ENCODE measurements at places on chromosomes 3 and 15. TPM values are rescaled to one million over a fixed set of nuclear protein-coding genes. Genes with fewer than 3 reads are reported as not detected.
A peak's percentile ranks its signal among the peaks of the same experiment; 100 is the strongest.

CALML4 gene
- total RNA-seq = 45.8 TPM

TRIM42 gene
- total RNA-seq = not detected

GUCA1C gene
- total RNA-seq = not detected

TMEM115 gene
- total RNA-seq = 85.6 TPM

REC114 gene
- not detected for total RNA-seq

AAGAB gene
- 21.3 TPM for total RNA-seq

PAK2 gene
- 51.1 TPM for total RNA-seq

ADGRG7 gene
- total RNA-seq = not detected

SGO1 gene
- 0.34 TPM for total RNA-seq

C15orf40 gene
- 9.4 TPM for total RNA-seq

PAK6 gene
- total RNA-seq = not detected

SYNPR gene
- total RNA-seq = 0.58 TPM

SPINK8 gene
- total RNA-seq = not detected

WNT5A gene
- 14.5 TPM for total RNA-seq

DGKG gene
- 75.0 TPM for total RNA-seq

ISLR2 gene
- 4.9 TPM for total RNA-seq

BOC gene
- 119 TPM for total RNA-seq

GRCh38 chr3:20846832-20847231 lies 660.8 kb upstream of the SGO1 start:
- DNase-seq = no peak

DNA sequence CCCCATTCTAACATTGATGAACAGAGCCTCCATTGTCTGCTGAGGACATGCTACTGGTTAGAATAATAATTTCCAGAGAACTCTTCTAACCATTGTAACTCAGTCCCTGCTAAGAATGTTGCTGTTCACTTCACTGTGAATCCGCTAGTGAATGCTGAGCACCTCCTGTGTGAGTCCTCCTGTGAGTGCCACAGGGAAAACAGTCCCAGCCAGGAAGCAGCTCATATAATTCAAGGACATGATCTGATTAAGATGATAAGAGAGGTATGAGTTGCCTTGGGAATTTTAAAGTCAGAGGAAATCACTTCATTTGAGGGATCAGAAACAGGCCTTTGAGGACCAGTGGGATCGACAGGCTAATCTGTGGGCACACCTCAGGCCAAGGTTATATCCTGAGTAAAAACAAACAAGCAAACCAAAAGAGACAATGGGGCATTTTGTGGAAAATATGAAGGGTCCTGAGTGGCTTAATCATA lies 33.9 kb upstream of the GPR160 start:
- no peak for DNase-seq

DNA sequence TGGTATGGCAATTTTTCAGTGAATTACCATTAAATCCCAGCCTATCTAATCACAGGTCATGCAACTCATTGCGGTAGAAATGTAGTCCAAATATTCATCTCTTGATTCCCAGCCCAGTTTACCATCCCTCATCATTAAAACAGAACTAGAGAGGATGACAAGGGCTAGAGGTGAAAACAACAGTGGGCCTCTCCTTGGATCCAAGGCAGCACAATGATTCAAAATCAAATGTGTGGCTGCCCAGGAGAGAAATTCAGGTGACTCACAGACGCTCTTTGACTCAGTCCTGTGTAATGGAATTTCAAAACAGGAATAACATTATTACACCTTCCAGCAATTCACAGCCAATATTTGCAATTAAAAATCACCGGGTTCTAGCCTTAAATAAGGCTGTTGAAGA lies 246.5 kb downstream of the TBL1XR1 start:
- DNase-seq = no peak

DNA sequence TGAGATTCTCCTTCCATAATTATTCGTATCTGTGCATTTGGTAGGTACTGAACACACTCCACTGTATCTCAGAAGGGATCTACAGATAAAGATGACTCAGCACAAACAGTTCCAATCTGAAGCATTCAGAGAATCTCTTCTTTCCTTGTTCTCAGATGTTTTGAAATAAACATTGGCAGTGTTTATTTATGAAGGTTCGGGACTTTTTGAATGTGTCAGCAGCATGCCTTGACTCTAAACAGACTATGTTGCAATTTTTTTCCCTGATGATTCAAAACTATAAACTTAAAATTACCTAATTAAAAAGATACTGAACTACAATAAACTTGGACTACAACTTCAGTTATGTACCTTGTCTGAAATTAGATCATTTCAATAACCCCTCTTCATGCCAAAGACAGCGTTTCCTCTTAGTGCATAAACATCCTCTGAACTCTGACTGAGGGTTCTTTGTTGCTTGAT lies 612.9 kb upstream of the TBL1XR1 start:
- DNase-seq = no peak

DNA sequence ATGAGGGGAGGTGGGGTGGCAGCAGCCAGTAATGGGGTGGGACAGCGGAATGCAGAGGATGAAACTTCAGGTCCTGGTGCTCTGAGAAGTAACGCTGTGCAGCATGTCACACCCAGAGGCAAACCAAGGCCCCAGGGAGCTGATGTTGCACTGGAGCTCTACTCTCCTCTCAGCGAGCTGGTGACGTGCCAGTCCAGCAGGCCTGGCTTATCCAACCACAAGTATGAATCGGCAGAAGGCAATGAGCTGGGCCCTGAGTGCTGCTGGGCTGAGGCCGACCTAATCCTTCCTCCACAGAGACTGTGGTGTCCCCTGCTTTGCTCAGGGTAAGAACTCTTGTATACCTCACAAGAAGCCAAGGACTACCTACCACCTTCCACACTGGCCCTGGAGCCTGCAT lies 30.5 kb downstream of the CD86 start:
- no peak for DNase-seq

DNA sequence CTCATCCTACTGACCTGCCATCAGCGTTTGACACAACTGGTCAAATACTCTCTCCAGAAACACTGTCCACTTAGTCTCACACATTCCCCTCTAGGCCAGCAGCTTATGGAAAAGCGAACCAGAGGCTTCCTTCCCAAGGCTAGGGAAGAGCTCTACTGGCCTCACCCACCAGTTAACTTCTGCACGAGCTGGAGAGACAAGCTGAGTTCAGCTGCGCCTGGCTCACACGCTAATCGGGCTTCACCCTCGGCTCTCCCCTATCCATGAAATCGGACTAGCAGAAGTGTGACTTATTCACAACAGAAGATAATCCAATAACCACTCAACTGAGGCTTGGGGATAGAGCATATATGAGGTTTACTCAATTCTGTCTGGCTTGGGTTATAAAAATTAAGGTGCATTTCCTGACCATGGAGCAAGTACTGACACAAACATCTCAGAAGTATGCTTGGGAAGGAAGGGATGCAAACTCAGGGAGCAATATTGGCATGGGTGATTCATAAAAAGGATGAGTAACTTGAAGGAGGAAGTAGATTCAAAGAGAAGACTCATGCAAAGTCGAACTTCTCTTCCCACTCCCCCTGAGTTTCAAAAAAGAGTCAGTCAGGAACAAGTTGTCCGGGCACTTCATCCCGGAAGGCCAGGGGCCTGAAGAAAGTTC lies 73.1 kb downstream of the XXYLT1 start:
- no peak for DNase-seq

DNA sequence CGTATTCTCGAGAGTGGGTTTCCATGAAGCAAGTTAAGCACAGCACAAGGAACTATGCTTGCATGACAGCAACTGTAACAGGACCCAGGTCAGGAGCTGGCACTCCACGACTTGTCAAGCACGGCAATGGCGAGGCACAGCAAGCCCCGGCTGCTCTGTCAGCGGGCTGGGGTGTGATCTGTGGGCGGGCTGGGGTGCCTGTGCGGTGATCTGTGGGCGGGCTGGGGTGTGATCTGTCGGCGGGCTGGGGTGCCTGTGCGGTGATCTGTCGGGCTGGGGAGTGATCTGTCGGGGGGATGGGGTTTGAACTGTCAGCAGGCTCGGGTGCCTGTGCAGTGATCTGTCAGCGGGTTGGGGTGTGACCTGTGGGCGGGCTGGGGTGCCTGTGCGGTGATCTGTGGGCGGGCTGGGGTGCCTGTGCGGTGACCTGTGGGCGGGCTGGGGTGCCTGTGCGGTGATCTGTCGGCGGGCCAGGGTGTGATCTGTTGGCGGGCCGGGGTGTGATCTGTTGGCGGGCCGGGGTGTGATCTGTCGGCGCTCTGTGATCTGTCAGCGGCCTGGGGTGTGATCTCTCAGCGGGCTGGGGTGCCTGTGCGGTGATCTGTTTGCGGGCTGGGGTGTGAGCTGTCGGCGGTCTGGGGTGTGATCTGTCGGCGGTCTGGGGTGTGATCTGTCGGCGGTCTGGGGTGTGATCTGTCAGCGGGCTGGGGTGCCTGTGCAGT lies 205.7 kb downstream of the XXYLT1 start:
- DNase-seq = no peak

DNA sequence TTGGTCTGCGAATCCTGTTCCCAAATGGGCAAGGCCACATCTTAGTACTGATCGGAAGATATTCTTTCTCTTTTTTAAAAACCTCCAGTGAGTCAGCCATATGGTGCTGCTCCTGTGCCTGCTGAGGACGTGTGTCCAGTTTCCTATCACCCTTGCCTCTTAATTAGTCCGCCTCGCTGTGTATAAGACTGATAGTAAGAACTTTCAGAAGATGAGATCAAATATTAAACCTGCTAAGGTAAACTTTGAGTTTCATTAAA lies 612 bp downstream of the UBA5 start:
- DNase-seq = no peak

DNA sequence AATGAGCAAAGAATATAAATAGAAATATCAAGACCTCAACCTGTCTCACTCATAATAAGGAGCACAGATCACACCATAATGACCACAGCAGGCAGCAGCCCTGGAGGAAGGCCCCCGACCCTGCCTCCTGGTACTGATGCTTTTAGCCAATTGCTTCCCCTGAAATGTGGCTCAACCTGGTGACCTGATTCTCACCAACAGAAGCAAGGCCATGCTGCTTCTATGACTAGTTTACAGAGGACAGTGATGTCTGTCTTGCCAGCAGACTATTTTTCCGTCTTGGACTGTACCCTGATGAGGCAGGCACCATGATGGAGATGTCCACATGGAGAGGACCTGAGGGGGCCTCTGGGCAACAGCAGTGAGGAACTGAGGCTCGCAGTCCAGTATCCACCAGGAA lies 18.0 kb downstream of the SLC41A3 start:
- peak; percentile 86 for DNase-seq

GRCh38 chr3:55704521-55704920 lies 217.4 kb upstream of the WNT5A start:
- no peak for DNase-seq

DNA sequence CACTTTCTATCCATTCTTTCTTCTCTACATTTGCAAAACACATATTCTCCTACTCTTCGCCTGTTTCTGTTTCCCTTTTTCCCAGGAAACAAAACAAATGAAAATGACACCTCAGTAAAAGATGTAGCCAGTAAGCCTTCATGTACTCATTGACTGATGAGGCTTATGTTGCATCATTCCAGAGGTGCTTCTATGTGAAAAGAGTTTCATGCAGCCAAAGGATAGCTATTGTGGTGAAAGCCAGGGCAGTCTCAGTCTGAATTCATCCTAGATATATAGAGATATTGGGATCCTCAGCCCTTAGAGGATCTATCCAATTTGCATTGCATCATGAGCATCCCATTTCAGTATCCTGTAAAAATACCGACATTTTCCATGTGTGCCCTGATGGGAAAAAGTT lies 267.3 kb downstream of the GAP43 start:
- DNase-seq = no peak

- no peak for DNase-seq
Measured at GRCh38 chr3:59605318-59605717, 555.5 kb upstream of the CFAP20DC start.

- no peak for DNase-seq
Measured at GRCh38 chr15:95262866-95263564, 1031.7 kb downstream of the MCTP2 start.

- DNase-seq = no peak
Measured at GRCh38 chr3:147090461-147090860, 315.9 kb downstream of the ZIC4 start.

GRCh38 chr15:76006136-76006778 lies 6.0 kb downstream of the NRG4 start:
- DNase-seq = no peak

DNA sequence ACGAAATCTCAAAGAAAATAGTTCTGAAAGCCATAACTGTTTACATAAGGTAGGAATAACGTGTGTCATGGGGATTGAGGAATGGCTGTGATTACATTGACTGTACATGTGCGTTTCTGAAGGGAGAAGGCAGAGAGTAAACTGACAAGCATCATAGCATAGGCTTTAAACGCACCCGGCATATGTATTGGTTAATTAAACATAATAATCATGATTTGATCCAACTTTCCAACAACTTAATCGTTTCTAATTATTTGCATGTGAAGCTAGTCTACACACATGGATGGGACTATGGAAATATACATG lies 3.3 kb downstream of the TMEM108 start:
- DNase-seq = no peak

DNA sequence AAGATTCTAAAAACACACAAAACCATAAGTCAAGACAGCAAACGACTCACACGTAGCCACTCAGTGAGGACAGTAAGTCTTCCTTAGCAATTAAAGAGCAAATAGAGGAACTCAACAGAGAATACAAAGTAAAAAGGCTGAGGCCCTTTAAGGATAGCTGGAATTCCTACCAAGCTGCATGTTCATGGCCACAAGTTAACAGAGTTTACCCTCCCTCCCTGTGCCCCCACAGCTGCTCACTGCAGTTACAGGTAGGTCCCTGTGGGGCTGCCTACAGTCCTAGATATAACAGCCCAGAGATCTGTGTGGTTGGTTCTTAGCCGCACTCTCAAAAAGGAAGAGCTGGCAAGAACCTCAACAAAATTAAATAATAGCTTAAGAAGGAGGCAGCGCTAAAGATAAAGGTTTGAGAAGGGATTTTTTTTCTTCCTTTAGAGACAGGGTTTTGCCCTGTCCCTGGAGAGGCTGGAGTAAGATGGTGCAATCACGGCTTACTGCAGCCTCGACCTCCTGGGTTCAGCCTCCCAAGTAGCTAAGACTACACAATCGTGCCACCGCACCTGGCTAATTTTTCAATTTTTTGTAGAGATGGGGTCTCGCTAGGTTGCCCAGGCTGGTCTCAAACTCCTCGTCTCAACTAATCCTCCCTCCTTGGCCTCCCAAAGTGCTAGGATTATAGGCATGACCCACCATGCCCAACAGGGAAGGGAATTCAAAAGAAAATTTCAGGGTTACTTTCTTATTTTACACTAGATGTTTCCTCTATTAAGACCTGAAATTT lies 19.3 kb downstream of the SFMBT1 start:
- DNase-seq = peak; percentile 45

GRCh38 chr3:121362035-121362734 lies 183.6 kb downstream of the POLQ start:
- no peak for DNase-seq

GRCh38 chr15:51343466-51343865 lies 2.0 kb downstream of the GLDN start:
- DNase-seq = no peak

All from esophagus muscularis mucosa (tissue), 4 donors.